ENCODE measurements at places on chromosomes 4 and X.
A peak's percentile ranks its signal among the peaks of the same experiment; 100 is the strongest.

- DNase-seq, result no peak
These were observed 214.6 kb downstream of the PALLD start for GRCh38 chr4:168711197-168712140.

GRCh38 chrX:11395859-11396258, 102.6 kb downstream of the AMELX start:
- DNase-seq, result no peak

DNA sequence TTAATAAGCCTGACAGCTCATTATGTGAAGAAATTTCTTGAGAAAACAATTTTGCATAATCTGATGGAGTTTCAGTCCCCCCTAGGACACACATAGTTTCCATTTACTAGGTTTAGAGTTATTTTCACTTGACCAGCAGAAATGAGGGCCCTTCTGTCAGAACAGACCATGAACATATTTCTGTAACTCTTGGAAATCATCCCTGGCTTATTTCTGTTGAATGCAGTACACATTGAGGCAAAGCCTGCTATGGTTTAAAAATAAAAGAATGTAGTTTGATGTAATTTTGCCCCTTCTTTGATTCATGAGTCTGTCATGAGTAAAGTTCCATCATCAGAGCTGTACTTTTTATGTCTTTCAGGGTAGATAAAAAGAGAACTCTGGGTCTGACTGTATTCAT, 104.6 kb upstream of the ETNPPL start:
- DNase-seq, result no peak

GRCh38 chrX:39491548-39492297, 606.0 kb downstream of the BCOR start:
- DNase-seq, result peak; percentile 41

DNA sequence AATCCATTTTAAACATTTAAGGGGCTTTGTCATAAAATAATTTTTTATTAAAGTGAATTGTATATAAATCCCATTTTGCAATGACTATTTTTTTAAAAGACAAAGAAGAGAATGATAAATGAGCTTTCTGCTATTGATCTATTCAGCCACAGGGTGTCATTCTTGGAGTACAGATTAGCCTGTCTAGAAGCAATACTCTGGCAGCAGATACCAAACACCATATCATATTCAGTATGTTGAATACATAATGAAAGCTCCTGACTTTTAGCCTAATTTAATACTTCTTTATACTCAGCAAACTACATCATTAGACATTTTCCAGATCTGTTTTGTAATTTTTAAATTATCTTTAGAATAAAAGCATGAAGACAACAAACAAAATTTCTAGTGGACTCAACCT, 496.3 kb downstream of the PDGFC start:
- DNase-seq, result no peak

- DNase-seq, result no peak
These were observed 222.0 kb downstream of the PPP3CA start for GRCh38 chr4:101125045-101125942.

DNA sequence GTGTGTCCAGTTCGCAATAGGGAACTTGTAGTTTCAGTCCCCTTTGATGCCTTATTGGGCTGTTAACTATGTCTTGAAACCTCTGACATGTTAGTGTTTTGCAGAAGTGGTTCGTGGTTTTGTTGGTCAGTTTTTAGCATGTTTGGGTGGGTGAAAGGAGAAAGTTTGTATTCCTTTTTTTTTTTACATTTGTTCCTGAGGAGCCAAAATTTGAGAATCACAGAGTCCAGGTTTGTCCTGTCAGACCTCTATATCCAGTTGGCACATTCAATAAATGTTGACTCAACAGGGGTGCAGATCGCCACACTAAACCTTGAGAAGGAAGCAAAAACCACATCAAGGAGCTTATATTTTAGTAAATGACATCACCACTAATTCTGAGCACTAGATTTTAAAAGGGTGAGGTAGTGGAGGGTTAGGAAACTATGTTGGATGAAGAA, 26.2 kb downstream of the DLG3 start:
- no peak for DNase-seq

- DNase-seq, result no peak
These were observed 1011.7 kb upstream of the PCDH7 start for GRCh38 chr4:29708473-29708872.

- DNase-seq, result no peak
These were observed 136.5 kb downstream of the CEP135 start for GRCh38 chr4:56085275-56085674.

- DNase-seq, result no peak
These were observed 46.1 kb downstream of the CCDC158 start for GRCh38 chr4:76374798-76375197.

DNA sequence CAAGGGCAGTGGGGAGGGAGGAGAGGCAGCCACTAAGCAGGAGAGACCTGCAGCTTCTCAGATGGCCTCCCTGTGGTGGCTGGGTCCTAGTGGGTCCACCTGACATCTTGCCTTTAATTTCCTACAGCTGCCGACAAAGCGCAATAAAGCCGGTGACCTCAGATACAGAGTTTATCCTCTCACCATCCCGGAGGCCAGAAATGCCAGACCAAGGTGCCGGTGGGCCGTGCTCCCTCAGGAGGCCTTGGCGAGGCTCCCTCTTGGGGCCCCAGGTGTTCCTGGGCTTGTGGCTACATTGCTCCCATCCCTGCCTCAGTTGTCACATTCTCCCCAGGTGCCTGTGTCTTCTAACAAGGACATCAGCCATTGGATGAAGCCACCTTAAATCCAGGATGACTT, 103.0 kb downstream of the ADRA2C start:
- DNase-seq, result no peak

DNA sequence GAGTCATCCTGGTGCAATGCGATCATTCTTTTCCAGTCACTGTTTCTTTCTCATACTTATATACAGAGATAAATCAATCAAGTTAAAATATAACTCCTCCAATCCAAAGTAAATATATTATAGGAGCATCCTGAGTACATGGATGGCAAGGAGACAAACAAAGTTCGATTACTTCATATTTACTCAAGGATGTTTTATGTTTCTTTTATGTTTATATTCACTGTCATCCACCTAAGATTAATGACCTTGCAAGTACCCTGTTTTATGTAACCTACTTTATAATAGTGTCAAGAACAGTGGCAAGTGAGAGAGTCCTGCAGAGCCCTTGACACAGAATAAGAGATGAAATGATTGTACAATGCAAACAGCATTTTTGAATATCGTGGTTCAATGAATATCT, at the start of gene UGT2B11:
TSS of gene UGT2B11 (minus strand) at position 33 of the 400 bp plus-strand sequence. CDS start at position 7, 26 bp downstream.
- DNase-seq, result no peak

DNA sequence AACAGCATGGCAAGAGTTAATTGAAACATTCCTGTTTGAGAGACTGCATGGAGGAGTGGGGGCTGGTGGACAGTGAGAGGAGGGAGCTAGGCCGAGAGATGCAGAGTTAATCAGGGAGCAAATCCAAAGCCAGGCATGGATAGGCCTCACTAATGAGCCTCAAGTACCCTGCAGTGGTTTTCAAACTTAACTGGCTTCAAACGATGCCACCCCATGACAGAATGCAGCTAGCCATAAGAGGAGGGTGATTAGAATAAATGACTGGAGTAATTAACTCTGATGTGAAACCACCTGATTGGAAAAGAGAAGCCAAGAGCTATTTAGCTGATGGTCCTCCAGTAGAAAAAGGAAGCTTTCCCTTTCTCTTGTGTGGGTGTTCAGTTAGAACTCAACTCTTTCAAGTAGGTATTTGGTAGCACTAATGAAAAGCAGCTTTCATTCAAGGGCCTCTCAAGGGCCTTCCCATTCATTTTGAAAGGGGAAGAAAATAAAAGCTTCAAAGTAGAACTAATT, 215.4 kb upstream of the MAB21L2 start:
- no peak for DNase-seq

- no peak for DNase-seq
These were observed 9.4 kb downstream of the FHIP1A start for GRCh38 chr4:151418385-151418784.

DNA sequence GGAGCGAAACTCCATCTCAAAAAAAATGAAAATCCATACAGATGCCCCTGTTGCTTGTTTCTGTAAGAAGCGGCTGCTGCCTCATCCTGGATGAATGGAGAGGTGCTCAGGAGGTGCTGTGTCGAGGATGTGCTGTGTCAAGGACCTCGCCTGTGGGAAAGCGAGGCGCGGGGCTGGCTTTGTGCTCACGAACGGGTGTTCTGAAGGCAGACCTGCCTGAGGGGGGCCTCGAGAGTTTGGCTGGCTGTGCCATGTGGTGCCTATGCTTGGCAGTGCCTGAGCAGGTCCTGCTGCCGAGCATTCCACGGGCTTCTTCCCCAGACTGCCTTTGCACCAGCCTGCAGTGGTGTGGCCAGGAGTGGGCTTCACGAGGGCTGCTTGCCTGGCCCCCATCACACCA, 61.5 kb downstream of the NSD2 start:
- DNase-seq, result no peak

DNA sequence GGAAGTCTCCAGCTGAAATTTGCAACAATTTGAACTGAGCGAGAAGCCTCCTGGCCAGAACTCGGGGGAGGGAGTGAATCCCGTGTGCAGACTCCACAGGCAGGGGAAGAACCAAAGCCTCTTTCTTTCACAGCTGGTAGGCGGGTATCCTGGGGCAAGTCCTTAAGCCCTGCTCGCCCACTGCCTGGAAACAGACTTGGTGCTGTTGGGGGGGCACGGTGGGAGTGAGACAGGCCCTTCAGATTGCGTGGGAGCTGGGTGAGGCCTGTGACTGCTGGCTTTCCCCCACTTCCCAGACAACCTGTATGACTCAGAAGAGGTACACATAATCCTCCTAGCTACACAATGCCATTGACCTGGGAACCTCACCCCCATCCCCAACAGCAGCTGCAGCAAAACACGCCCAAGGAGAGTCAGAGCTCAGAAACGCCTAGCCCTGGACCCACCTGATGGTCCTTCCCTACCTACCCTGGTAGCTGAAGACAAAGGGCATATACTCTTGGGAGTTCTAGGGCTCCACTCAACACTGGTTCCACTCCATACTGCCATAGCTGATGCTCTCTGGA, 22.4 kb upstream of the RLIM start:
- no peak for DNase-seq

DNA sequence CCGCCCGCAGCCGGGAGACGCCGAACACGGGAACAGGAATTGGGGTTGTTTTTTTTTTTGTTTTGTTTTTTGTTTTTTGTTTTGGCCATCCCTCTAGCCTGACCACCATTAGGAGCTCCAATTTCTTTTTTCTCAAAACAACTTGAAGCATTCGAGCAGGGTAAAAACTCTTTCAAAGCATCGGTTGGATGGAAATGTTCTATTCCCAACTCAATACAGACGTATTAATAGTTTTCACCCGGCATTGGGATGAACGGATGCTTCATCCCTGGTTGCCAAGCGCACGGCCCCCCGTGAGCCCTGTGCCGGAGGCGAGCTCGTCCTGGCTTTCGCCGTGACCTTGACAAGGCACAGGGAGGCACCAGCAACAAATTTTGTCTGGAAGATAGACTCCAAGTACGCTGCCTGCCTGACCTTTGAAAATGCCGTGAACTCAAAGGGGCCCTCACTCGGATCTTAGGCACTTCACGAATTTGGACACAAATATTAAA, 352 bp upstream of the MAP3K15 start:
- no peak for DNase-seq

GRCh38 chr4:2281575-2282343, 19.9 kb upstream of the MXD4 start:
- peak; percentile 55 for DNase-seq

GRCh38 chr4:152340818-152341217, 195.1 kb downstream of the FBXW7 start:
- DNase-seq, result no peak

DNA sequence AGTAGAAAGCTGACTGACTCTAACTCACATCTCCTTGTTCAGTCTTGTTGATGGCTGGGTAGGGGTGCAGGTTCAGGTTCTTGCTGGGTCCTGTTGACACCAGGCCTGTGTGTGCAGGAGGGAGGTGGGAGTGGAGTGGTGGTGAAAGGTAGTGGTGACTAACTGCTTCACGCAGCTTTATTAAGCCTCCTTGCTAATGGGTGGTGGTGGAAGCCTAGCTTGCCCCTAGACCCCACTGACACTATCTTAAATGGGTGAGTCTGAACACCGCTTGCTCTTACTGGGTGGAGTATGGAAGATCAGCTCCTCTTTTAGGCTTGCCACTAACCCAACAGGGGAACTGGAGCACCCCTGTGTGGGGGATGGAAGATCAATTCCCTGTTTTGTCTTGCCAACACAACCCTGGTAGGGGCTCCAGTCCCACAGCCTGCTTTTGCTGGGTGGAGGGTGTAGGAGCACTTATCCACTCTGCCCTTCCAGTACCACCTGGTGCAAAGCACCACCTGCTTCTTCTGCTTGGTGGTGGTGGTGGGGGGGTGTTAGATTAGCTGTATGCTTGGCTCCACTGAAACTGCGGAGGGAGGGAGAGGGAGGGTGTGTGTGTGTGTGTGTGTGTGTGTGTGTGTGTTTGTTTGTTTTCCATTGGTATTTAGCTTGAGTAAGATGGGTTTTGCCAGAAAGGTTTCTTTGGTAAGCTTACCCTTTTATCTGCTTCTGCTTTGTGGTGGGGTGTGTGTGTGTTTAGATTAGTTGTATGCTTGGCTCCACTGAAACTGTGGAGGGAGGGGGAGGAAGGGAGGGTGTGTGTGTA, 25.6 kb downstream of the KDM6A start:
- no peak for DNase-seq

DNA sequence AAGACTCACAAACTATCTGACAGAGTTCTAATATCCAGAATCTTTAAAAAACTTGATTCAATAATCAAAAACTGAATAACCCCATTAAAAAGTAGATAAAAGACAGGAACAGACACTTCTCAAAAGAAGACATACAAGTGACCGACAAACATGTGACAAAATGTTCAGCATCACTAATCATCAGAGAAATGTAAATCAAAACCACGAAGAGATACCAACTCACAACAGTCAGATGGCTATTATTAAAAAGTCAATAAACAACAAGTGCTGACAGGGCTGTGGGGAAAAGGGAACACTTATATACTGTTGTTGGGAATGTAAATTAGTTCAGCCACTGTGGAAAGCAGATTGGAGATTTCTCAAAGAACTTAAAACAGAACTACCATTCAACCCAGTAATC, 138.1 kb upstream of the RASGEF1B start:
- no peak for DNase-seq

DNA sequence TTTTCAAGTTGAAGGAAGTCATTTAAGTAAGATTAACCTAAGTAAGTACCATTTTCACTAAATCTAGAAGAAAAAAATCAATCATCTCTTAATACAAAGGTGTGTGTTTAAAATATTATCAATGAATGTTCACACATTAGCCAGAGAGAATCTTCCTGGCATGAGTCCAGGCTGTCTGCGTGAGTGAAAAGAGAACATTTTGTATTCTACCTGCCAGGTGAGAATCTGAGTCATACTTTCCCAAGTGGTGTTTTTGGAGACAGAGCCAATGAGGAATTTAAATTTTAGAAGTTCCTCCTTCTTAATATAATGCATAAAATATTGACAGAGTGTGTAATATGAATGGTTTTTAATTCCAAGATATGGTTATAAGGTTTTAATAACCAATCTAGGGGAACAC, 371.8 kb upstream of the NR3C2 start:
- DNase-seq, result no peak

- DNase-seq, result no peak
These were observed 28.7 kb upstream of the STOX2 start for GRCh38 chr4:183876268-183876934.
